ENCODE measurements at places on chromosomes 7 and 10.
A peak's percentile ranks its signal among the peaks of the same experiment; 100 is the strongest.

DNA sequence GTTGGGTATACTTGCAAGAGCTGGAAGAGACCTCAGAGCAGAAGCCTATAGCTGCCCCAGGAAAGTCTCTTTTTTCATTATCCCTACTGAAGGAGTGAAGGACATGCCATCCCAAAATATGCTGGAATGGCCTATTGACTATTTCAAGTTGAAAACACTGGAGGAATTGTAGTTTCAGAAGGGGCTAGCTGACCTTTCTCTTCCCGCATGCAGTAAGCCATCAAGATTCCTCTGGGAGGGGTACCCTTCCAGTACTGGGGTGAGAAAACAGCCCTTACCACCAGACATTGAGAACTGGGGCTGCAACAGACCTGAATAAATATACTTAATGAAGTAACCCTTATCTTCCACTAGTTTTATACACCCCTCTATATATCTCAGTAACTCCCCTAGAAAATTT is 41.7 kb downstream of the CHCHD3 start:
- DNase-seq = no peak

- DNase-seq = no peak
Measured at GRCh38 chr7:102129636-102130370, 156.9 kb upstream of the SH2B2 start.

GRCh38 chr7:107122486-107122911 is 46.3 kb upstream of the HBP1 start:
- no peak for DNase-seq

DNA sequence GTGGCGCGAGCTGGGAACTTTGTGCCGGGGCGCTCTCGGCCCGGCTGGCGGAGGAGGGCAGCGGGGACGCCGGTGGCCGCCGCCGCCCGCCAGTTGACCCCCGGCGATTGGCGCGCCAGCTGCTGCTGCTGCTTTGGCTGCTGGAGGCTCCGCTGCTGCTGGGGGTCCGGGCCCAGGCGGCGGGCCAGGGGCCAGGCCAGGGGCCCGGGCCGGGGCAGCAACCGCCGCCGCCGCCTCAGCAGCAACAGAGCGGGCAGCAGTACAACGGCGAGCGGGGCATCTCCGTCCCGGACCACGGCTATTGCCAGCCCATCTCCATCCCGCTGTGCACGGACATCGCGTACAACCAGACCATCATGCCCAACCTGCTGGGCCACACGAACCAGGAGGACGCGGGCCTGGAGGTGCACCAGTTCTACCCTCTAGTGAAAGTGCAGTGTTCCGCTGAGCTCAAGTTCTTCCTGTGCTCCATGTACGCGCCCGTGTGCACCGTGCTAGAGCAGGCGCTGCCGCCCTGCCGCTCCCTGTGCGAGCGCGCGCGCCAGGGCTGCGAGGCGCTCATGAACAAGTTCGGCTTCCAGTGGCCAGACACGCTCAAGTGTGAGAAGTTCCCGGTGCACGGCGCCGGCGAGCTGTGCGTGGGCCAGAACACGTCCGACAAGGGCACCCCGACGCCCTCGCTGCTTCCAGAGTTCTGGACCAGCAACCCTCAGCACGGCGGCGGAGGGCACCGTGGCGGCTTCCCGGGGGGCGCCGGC is 870 bp downstream of the FZD1 start:
- DNase-seq = no peak

DNA sequence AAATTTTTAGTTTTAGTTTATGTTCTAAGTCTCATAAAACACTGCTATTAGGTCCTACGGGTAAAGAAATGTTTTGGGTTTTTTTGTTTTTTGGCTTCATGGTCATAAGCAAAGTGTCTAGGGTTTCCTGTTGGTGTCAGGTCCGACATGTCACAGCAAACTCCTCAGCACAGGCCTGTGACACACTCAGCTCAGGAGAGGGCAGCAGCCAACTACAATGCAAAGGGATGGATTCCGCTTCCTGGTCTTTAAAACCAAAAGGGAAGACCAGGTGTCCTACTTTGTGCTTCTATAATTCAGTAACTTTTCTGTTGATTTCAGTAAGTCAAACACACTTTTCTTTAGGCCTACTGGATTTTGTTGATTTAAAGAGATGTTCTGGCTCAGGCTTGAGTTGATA is 83.8 kb upstream of the MACROH2A2 start:
- DNase-seq = no peak

DNA sequence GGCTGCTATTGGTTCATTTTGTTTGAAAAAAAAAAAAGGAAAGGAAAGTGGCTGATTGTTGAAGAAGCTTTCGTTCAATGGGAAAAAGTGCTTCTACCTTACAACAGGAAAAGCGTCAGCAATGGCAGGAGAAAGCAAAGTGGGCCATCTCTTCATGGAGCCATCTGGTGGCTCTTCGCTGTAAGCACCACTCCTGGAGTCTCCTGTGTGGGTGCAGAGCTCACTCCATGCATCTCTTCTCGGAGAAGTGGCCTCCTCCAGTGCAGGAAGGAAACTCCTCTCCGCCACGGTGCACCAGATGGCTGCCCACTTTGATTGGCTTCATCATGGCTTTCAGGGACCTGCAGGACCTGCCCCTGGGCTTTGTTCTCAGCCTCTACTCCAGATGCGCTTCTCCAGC is 250.9 kb downstream of the PTEN start:
- peak; percentile 35 for DNase-seq

DNA sequence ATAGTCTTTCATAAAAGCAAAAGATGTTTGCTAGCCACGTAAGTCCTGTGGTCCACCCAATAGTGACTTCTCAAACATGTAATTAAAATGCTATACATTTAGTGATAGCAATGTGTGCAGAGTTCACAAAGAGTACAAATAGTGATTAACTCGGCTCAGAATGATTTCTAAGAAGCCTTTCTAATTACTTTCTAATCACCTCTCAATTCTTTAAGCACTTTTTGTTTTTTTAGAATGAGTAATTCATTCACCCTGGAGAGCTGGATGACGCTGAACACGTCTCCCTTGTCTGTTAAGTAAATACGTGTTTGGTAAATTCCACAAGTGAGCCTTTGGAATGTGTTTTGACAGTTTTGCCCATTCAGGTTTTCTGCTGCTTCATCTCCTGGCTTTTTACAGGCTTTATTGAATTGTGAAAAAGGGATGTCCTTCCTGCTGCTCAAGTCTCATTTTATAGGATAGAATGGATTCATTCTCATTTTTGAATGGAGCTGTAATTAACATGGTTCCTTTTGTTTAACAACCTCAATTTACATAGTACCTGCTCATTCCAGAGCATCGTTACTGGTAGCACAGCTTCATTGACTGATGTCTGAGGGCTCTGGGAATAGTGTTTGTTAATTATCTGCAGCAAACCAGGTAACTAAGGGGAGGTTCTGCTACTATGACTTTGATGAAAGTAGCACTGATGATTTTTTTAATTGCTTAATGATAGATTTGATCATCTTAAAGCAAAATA is 212.1 kb downstream of the VTI1A start:
- DNase-seq = no peak

- DNase-seq = no peak
Measured at GRCh38 chr10:83248106-83248631, 891.1 kb upstream of the GHITM start.

DNA sequence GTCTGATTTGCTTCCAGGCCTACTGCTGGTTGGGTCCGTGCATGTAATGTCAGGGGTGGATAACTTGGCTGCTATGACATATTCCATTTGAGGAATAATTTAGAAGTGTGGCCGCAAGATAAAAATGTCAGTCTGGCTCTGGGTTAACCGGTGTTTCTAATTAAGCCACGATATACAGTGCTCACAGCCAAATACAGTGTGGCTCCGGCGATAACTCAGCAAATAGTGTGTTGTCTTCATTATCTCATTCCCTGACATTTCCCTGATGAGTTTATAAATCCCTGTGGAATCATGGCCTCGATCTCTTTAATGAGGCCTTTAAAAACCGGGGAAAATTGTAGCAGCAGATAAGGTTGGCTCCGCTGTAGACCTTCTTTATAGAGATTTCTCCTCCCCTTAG is 1125.0 kb downstream of the TYW1 start:
- no peak for DNase-seq

GRCh38 chr7:46357290-46357689 is 436.2 kb upstream of the IGFBP3 start:
- DNase-seq = no peak

GRCh38 chr10:26374426-26374825 is 63.7 kb upstream of the APBB1IP start:
- DNase-seq = no peak

DNA sequence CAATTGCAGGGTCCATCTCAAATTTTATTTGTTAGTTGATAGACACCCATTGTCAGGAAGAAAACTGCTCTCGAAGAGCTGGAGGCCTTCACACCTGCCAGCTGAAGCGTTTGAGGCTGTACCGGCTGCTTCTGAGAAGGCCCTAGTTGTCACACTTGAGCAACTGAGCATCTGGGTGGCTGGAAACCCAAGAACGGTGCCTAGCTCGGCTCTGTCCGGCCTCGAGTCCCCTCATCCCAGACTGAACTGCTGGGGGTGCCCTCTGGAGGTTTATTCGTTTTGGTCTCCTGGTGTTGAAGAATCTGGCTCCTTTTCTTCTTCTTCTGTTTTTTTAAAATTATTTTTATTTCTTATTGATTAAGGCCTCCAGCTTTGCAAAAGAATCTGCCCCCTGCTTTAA is 59.3 kb upstream of the EXOC6 start:
- no peak for DNase-seq

GRCh38 chr10:690372-691161 is 1.1 kb upstream of the DIP2C start:
- DNase-seq = no peak

DNA sequence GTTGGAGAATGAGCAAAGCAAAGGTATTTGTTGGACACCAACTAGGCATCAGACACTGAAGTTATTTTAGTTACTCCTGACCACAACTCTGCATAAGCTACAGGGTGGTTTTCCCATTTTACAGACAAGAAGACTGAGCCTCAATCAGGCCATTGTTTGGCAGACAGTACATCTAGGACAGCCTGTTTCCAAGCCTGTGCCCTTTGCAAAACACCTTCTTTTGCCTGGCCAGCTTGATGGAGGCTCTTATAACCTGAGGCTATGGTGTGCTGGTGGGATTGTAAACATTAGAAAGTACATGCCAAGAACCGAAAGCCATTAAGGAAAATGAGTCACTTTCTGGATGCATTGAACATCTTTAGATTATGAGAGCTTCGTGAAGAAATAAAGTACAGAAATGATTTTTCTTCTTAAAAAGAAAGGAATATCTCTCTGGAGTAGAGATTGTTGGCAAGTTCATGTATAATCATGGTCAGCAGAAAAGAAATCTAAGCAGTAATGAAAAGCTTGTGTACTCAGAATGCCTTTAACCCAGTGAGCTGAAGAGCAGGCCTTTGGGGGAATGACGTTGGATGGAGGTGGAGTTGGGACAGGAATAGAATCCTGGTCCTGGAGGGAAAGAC is 140.6 kb downstream of the KIAA1217 start:
- no peak for DNase-seq

DNA sequence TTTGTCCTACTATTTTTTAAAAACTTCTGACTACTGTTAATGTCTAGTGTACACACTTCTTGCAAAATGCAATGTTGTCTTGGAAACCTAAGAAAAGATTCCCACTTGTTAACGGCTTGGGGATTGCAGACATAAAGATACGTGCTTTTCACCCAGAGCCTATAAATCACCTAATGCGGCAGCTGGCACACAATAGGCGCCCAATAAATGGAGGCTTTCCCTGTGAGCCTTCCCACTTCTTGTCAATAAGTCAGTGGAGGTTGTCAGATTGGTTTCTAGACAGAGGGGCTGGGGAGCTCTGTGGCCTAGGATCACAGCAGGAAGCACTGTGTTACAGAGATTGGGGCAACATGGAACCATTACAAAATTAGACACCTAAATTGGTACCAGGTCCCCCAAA is 74.7 kb downstream of the VSTM4 start:
- no peak for DNase-seq

- no peak for DNase-seq
Measured at GRCh38 chr10:108783897-108784296, 1139.4 kb downstream of the XPNPEP1 start.

GRCh38 chr10:124362568-124362967 is 56.2 kb downstream of the OAT start:
- no peak for DNase-seq

GRCh38 chr10:105247831-105248499 is 606.9 kb downstream of the SORCS3 start:
- DNase-seq = no peak

GRCh38 chr7:138303230-138304070 is 156.6 kb upstream of the TRIM24 start:
- no peak for DNase-seq

DNA sequence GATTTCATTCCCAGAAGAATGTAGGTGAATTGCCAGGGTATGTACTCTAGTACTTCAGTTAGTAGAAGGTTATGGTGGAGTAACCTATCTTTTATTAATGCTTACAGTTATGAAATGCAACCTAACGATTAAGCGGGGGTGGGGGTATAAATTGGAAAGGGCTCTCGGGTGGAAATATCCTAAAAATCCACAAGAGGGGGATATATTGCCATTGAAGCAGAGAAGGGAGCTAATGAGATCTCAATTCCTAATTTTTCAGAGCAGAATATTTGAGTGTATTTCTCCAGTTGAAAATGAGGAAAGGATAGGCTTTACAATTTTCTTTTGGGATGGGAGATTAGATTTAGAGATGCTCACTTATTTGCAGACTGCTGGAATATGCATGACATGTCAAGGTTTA is 90.8 kb downstream of the DNAJB9 start:
- no peak for DNase-seq

- DNase-seq = no peak
Measured at GRCh38 chr7:141114029-141114664, 40.3 kb downstream of the TMEM178B start.

- no peak for DNase-seq
Measured at GRCh38 chr7:37550872-37551271, 102.2 kb upstream of the ELMO1 start.

DNA sequence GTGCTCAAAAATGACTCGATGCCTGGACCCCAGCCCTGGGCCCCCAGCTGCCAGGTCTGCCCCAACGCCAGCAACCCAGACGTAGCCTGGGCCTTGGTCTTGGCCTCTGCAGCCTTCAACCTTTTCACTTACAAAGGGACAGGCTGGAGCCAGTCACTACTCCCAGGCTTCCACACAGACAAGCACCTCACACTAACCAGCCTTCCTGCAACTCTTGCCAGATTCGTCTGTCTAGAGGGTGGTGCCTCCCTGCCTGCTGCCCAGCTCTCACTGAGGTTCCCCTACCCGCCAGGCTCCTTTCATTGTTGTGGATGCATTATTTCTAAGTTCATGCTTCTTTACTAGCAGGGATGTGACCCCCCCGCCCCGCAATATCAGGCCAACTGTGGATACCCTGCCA is 56.3 kb downstream of the NUDCD3 start:
- DNase-seq = no peak

GRCh38 chr10:22217842-22218241 is at the start of gene EBLN1:
EBLN1 (minus strand) TSS chr10:22218015; CDS start chr10:22209983, 8,032 bp downstream.
- DNase-seq = no peak

DNA sequence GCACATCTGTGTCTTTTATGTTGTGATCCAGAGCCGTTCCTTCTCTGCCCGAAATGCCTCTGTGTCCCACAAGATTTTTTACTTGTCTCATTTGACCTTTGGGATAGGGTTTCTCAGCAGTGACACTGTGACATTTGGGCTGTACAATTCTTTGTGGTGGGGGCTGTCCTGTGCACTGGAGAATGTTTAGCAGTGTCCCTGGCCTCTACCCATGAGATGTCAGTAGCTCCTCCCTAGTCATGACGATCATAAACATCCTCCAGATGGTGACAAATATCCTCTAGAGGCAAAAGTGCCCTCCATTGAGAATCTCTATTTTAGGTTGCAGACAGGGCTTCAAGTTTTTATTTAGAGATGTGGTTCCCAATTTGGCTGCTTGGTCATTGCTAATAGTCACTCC is 91.3 kb downstream of the PPP1R17 start:
- no peak for DNase-seq

Data from CD4-positive, CD25-positive, alpha-beta regulatory T cell (primary cell).